ENCODE measurements at places on chromosomes 11 and 22.
A peak's percentile ranks its signal among the peaks of the same experiment; 100 is the strongest.

- DNase-seq = no peak
These were observed 3.6 kb upstream of the GAS2L1 start for GRCh38 chr22:29302681-29303465.

DNA sequence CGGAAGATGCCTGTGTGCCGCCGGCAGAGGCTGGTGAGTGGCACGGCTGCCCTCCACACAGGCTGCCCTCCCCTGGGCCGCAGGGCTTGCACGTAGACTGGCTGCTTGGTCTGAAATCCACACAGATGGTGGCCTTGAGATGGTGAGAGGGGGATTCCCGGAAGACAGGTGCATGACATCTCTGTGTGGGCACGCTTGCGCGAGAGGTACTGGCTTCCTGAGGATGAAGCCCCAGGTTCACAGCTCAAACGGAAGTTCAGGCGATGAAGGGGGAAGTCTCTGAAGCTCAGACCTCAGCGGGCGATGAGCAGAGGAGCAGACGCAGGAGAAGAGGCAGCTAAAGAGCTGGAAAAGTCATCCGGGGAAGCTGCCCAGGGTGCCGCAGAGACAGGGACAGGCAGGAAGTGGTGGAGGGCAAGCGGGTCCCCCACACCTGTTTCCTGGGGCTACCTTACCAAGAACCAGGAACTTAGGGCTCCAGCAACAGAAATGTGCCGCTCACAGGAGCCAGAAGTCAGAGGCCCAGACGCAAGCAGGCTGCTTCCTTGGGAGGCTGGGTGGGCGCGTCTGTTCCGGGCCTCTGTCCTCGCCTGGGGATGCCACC lies 7.2 kb downstream of the CRELD2 start:
- peak; percentile 89 for DNase-seq

DNA sequence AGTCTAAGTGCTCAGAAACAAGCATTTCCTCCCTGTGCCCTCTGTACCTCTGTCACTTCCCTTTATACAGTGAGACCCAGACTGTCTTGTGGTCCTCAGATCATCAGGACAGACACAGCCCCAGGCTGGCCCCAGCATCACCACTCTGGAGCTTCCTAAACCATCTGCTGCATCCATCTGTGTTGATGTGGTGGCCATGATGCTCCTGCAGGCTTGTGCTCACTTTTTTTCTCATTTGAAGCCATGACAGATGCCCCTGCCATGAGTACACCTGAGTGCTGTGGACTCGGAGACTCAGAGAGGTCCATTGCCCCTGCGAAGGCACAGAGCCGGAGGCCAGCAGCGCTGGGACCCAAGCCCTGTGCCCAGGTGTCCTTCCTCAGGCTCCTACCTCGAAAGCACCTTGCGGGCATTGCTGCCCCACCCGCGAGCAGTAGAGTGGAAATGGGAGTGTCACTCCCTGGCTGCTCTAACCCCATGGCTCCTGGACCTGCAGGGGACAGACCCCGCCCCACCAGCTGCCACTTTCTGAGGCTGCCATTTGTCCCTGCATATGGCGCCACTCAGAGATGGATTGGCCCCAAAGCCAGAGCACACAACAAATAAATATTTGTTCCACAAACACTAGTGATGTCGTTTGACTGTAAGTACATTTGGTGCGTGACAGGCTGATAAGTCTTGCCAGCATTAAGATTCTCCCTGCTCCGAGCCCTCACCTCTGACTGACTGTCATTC lies 593.5 kb downstream of the TBC1D22A start:
- DNase-seq = no peak

- DNase-seq = no peak
These were observed 90.0 kb downstream of the DHCR7 start for GRCh38 chr11:71358122-71358728.

DNA sequence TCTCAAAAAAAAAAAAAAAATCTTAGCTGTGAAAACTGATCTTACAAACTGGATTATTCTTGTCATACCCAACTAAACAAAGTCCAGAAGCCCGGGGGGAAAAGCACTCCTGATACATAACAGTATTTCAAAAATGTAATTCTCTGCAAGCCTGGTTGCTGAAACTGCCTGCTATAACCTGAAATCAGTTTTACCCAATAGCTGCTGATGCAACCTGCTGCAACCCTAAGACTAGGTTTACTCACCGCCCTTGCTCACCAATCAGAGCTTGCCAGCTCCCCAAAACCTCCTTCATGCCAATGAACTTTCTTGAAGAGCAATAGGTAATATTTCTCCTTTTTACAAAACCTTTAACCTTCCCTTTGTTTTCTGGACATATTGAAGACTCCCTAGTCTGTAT lies 12.4 kb downstream of the FGF19 start:
- no peak for DNase-seq

GRCh38 chr22:49549256-49550140 lies 278.2 kb downstream of the BRD1 start:
- DNase-seq = no peak

GRCh38 chr22:36144886-36145541 lies 15.5 kb downstream of the APOL3 start:
- DNase-seq = peak; percentile 76

DNA sequence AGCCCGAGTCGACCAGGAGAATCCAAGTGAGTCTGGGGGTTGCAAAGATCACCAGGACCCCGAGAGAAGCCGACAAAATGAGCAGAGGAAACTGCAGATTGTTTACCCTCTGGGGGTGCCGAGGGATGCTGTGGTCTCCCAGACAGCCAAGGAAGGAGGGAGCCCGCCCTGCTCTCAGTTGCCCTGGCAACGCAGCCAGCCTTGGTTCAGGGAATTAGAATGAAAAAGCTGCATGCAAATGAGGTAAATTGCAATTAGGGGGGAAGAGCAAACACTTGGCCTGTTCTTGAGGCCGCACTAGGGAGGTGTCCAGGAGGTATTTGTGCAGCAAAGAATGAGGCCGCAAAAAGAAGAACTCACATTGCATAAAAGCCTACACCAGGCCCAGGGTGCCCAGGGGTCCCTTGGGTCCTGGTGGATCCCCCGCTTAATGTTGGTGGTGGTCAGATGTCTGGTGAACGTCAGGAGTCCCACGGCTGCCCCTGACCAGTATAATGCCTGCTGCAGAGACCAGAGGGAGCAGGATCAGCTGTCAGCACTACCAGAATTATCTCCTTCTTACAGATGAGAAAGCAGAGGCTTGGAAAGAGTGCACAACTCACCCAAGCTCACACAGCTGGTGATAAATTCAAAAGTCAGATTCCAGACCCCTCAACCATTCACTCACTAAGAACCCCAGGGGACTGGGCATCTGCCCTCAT lies 40.3 kb upstream of the ATXN10 start:
- no peak for DNase-seq

- DNase-seq = no peak
These were observed 268.4 kb downstream of the NELL1 start for GRCh38 chr11:20937826-20938225.

GRCh38 chr11:6608726-6609501 lies 3.1 kb downstream of the TAF10 start:
- DNase-seq = no peak

DNA sequence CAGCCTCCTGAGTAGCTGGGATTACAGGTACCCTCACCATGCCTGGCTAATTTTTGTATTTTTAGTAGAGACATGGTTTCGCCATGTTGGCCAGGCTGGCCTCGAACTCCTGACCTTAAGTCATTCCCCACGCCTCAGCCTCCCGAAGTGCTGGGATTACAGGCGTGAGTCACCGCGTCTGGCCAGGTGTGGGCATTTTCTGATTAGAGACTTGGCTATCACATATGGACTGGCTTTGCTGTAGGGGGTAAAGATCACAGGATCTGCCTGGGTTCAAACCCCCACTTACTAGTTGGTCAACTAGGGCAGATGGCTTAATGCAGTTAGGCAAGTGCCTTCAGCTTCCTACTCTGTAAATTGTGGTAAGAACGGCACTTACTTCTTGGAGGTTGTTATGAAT lies 6.5 kb downstream of the CD248 start:
- no peak for DNase-seq

- no peak for DNase-seq
These were observed 76.4 kb downstream of the C2CD3 start for GRCh38 chr11:74094393-74094792.

DNA sequence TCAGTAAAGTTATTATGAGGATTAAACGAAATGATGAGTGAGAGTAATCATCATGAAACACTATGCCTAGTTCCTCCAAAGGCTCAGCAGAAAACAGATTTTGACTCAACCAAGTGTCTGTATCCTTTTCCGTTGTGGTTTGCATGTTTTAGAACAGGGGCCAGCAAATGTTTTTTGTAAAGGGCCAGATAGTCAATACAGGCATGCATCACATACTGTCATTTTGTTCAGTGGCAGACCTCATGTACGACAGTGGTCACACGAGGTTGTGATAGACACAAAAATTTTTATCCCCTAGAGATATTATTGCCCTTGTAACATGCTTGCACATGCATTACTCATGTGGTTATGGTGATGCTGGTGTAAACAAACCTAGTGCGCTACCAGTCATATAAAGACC lies 81.9 kb upstream of the SLC25A18 start:
- no peak for DNase-seq

DNA sequence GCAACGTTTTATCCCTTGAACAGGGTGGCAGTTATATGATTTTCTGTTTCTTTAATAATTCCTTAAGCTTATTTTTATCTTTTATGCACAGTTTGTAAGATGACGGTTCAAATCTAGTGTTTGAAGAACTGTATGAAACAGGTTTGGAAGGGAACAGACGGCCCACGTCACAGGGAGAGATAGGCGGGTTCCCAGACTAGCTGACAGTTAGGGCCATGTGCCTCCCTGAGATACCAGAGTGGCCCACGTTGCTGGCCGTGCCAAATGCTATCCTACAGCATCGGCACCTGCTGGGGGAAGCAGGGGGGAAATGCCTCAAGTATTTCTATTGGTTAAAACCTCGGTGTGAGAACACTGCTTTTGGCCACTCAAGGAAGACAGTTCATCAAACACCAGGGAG lies 50.2 kb upstream of the BID start:
- DNase-seq = no peak

DNA sequence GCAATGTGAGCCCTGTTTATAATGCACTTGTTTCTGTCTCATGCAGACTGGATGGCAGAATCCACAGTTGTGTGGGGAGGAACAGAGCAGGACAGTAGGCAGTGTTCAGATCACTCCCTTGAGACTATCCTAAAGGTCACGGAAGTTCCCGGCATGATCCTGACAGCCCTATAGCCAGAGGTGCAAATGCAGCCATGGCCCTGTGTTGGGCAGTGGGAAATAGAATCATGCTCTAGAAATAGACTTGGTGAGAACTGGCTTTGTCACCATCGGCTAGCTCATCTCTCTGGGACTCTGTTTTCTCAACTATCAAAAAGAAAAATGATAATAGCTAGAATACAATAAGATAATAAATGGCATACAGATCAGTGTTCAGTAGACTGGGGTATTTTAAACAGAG lies 123.2 kb downstream of the FEZ1 start:
- DNase-seq = no peak

- peak; percentile 71 for DNase-seq
These were observed 31.7 kb upstream of the SORL1 start for GRCh38 chr11:121420398-121420797.

DNA sequence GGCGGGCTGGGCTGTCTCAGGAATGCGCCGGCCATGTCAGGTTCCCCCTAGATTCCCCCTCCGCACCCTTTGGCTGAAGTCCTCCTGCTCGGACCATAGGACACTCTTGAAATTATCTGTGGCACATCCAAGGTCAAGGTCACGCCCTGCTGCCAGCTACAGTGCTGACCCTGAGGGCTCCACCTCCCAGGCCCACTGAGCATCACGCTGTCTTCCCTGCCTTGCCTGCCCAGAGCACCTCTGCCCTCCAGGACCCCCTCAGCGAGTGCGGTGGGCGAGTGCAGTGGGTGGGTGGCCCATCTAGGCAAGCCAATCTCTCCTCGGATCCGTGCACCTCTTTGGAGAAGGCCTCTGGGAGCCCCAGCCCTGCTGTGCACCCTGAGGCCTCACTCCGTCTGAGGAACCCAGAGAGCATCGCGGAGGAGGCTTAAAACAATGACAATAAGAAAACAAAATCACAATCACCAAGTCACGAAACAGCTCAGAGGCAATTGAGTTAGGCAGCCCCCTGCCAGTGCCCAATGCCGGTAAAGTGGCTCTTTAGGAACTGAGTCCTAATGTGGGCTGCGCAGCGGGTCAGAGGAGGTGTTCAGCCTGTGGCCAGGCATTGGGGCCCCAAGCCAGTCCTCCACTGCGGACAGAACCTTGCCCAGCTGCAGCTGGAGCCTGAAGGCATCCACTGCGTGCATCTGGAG lies 26.5 kb upstream of the CCDC188 start:
- DNase-seq = no peak

DNA sequence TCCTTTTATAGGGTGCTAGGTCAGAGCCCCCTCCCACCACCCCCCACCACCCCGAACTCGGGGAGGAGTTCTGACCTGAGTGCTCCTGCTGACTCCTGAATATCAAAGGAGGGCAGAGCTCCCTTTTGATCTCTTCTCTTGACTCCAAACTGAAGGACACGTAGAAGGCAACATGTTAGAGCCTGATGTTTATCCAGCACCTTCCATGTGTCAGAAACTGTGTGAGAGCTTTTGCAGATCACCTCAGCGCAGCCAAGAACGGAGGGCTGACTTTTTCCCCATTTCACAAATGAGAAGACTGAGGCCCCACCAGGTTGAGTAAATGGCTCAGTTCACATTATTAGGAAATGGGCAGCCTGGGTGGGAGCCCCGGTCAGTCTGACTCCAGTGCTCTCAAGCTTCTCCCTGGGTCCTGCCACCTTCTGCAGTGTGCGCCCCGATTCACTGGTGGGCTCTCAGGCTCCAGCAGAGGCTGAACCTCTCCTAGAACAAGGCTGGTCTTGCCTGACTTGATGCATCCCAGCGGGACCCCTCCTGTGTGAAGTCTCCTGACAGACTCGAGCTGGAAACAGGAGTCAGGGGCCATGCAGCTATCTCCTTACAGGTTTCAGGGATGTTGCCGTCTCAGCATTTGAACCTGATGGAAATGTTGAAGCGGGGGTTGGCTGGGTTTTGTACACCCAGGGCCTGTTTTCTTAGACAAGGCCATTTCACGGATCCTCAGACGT lies 98.5 kb downstream of the TSPAN18 start:
- DNase-seq = no peak

DNA sequence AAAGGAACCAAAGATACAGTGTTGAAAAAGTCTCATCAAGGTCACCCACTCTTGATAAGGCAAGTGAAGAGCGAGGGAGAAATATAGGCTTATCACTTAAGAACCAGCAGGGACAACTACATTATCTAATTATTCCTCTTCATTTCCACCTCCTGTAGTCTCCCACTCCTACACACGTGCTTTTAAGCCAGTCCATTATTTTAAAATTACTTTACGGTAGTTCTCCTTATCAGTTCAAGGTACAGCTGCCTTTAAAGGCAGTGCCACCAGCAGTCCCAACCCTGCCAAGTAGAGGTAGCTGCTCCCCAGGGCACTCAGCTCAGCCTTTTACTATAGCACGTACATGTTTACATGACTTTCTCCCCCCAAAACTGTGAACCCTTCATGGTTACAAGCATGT lies 161.5 kb upstream of the BLID start:
- DNase-seq = no peak

DNA sequence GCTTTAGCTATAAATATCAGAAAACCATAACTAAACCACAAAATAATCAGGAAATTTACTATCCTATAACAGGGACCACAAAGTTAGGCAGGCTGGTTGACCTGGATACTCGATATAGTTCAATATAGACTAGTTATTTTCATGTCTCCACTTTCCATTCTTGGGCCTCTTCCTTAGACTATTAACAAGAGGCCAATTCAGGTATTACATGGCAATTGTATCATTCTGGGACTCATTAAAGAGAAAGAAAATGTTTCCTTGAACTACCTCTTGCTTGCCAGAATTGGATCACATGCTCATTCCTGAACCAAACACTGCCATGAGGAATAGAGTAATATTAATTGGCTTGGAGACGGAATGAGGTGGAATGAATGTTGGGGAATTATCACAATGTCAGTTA lies 76.0 kb downstream of the EIF3M start:
- no peak for DNase-seq

GRCh38 chr22:40190501-40190900 lies 12.8 kb downstream of the TNRC6B start:
- DNase-seq = no peak

All from activated CD4-positive, alpha-beta T cell treated with anti-CD3 and anti-CD28 coated beads, Interleukin-2, amount 10 ng/mL, durations not matched to agents 24 days and 14 days (primary cell).